Amygdala (tissue), 56 donors: ENCODE measurements at places on chromosomes 2 and 18.

- no peak for DNase-seq
Measured at GRCh38 chr2:198117406-198118041, 313.1 kb downstream of the PLCL1 start.

GRCh38 chr2:234712421-234712935 lies 215.6 kb upstream of the ARL4C start:
- no peak for DNase-seq

DNA sequence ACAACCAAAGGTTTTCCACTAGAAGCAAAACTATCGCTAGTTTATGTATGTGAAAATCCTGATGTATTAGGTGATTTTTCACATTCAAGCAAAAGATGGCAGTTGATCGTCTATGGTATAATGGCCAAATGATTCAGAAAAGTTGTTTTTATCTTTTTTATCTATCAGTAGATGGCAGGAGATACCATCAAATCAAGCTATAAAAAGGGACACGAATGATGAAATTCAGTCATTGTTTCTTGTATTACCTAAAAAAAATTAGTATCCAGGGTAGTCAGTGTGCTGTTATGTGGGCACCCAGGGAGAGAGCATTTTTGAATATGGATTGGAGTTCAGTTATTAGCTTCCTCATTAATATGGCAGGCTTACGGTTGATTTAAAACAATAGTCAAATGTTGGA lies 22.9 kb upstream of the CAVIN2 start:
- no peak for DNase-seq

DNA sequence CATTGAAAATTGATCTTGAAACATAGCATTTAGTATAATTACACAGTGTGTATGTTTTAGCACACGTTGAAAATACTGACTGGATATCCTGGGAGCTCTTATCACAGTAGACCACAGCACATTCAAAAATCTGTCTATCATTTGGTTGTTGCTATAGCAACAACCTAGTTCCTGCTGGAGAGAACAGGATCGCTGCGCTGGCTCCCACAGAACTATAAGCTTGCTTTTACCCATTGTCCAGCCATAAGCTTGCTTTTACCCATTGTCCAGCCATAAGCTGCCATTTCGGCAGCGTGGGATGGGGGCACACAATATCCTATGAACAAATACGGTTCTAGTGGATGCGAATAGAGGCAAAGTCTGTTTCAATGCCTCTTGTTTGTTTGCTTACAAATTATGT lies 70.4 kb upstream of the ST6GAL2 start:
- DNase-seq, result no peak

DNA sequence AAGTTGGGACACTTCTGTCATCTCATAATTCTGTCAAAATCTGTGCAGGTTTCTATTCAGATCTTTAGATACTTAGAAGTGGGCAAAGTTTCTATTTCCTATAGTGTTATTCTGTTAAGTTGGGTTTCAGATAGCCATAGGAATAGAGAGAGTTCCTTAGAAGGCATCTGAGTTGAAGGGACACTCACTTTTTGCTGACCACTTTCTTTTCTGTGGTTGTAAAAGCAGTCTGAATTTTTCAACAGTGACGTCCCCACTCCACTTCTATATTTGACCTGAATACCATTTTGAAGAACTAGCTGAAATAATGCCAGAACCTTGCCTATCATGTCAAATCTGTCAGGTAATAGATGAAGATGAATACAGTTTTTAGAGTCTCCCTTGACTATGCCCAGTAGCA lies 267.3 kb downstream of the SPAG16 start:
- DNase-seq, result no peak

- no peak for DNase-seq
Measured at GRCh38 chr18:68763083-68763482, 34.8 kb upstream of the CCDC102B start.
